ENCODE measurements at places on chromosomes 3 and 15. TPM values are rescaled to one million over a fixed set of nuclear protein-coding genes. Genes with fewer than 3 reads are reported as not detected.

DNA sequence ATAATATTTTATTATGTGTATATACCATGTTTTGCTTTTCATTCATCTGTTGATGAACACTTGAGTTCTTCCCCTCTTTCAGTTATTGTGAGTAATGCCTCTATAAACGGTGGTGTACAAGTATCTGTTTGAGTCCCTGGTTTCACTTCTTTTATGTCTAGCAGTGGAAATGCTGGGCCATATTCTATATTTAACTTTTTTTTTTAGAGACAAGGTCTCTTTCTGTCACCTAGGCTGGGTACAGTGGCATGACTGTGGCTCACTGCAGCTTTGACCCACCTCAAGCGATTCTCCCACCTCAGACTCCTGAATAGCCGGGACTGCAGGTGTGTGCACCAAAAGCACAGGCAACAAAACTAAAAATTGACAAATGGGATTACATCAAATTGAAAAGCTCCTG lies 19.9 kb downstream of the GOLM2 start:
- H3K27ac ChIP-seq, result peak overlapping the region; percentile 80
- H3K4me1 ChIP-seq, result peaks cover 49% of the 10 kb centered on the region
- peak overlapping the region; percentile 51 for H3K4me3 ChIP-seq
- H3K27me3 ChIP-seq, result no peaks in the 10 kb centered on the region
- H3K36me3 ChIP-seq, result no peaks in the 10 kb centered on the region
- DNase-seq, result peak; percentile 77

- no peaks in the 10 kb centered on the region for H3K4me1 ChIP-seq
- H3K27ac ChIP-seq, result no peak overlapping the region
- H3K36me3 ChIP-seq, result no peaks in the 10 kb centered on the region
- H3K4me3 ChIP-seq, result no peak overlapping the region
These were observed 17.3 kb downstream of the C3orf18 start for GRCh38 chr3:50550079-50550736.

DNA sequence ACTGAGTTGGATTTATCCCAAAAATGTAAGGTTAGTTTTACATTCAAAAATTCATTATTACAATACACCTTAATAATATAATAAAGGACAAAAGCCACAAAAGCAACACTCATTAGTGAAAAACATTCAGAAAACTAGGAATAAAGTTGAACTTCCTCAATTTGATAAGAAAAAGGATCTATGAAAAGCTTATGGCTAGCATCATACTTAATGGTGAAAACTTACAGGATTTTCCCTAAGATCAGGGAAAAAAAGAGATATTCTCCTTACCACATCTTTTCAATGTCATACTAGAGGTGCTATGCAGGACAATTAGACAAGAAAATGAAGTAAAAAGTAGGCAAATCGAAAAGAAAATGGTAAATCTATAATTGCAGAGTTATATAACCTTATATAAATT lies 279.9 kb downstream of the CGGBP1 start:
- no peaks in the 10 kb centered on the region for H3K36me3 ChIP-seq
- H3K27me3 ChIP-seq, result no peaks in the 10 kb centered on the region
- no peak overlapping the region for H3K4me3 ChIP-seq

- no peak for DNase-seq
- H3K4me1 ChIP-seq, result no peaks in the 10 kb centered on the region
- H3K27me3 ChIP-seq, result no peaks in the 10 kb centered on the region
- no peak overlapping the region for H3K4me3 ChIP-seq
- H3K27ac ChIP-seq, result no peak overlapping the region
These were observed 397.1 kb upstream of the CFAP20DC start for GRCh38 chr3:59446775-59447465.

GRCh38 chr3:37885814-37886213 lies 24.1 kb downstream of the CTDSPL start:
- H3K4me1 ChIP-seq, result no peaks in the 10 kb centered on the region
- DNase-seq, result no peak
- H3K27me3 ChIP-seq, result no peaks in the 10 kb centered on the region
- no peaks in the 10 kb centered on the region for H3K36me3 ChIP-seq
- H3K4me3 ChIP-seq, result no peak overlapping the region

DNA sequence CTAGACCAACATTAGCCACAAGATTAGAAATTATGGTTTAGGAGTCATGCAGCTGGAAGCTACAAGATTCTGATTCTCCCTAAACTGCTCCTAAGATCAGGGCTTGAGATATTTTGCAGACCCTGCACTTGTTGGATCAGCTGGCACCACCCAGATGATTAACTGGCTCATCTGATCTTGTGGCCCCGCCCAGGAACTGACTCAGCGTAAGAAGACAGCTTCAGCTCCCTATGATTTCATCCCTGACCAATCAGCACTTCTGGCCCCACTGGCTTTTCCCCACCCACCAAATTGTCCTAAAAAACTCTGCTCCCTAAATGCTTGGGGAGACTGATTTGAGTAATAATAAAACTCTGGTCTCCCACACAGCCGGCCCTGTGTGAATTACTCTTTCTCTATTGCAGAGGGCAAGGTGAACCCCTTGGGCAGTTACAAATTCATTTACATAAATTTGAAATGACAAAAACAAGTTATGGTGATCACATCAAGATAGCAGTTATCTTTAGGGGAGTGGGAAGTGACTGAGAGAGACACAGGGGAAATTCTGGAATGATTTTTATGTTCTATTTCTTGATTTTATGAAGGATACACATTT lies 76.5 kb downstream of the CD200R1L start:
- peaks cover 24% of the 10 kb centered on the region for H3K4me1 ChIP-seq
- H3K27me3 ChIP-seq, result no peaks in the 10 kb centered on the region
- peak; percentile 44 for DNase-seq
- no peak overlapping the region for H3K27ac ChIP-seq
- H3K36me3 ChIP-seq, result no peaks in the 10 kb centered on the region

GRCh38 chr3:133972156-133972555 lies 57.6 kb downstream of the SLCO2A1 start:
- H3K4me3 ChIP-seq, result no peak overlapping the region
- H3K27me3 ChIP-seq, result no peaks in the 10 kb centered on the region
- H3K4me1 ChIP-seq, result no peaks in the 10 kb centered on the region
- H3K36me3 ChIP-seq, result no peaks in the 10 kb centered on the region

DNA sequence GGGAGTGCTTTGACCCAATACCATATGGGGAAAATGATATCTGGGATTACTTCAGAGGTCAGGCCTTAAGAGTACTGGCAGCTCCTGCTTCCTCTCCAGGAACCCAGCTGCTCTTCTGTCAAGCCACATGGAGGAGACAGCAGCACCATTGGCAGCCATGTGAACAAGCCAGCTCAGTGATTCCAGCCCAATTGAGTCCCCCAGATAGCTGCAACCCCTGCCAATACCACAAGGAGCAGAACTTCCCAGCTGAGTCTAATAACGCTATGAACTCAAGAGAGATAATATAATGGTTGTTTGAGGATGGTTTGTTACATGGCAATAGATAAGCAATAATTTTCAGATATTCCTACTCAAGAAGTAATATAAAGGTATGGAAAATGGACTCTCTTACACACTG lies 126.8 kb upstream of the CPNE4 start:
- H3K36me3 ChIP-seq, result no peaks in the 10 kb centered on the region
- H3K4me3 ChIP-seq, result no peak overlapping the region
- no peaks in the 10 kb centered on the region for H3K27me3 ChIP-seq
- DNase-seq, result peak; percentile 52

DNA sequence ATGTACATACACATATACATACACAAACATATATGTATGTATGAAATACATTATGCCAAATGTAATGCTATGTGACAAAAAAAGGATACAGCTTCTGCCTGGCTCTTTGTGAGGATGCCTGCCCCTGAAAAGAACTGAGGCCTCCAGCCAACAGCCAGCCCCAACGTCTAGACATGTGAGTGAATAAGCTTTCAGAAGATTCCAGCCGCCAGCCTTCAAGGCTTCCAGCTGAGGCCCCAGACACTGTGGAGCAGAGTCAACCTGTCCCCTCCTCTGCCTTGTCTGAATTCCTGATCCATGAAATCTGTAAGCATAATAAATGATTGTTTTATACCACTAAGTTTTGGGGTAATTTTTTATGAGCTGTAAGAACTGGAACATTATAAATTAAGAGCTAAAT lies 24.7 kb downstream of the GXYLT2 start:
- no peak overlapping the region for H3K4me3 ChIP-seq
- H3K36me3 ChIP-seq, result no peaks in the 10 kb centered on the region
- no peaks in the 10 kb centered on the region for H3K4me1 ChIP-seq
- no peak overlapping the region for H3K27ac ChIP-seq
- no peaks in the 10 kb centered on the region for H3K27me3 ChIP-seq

DNA sequence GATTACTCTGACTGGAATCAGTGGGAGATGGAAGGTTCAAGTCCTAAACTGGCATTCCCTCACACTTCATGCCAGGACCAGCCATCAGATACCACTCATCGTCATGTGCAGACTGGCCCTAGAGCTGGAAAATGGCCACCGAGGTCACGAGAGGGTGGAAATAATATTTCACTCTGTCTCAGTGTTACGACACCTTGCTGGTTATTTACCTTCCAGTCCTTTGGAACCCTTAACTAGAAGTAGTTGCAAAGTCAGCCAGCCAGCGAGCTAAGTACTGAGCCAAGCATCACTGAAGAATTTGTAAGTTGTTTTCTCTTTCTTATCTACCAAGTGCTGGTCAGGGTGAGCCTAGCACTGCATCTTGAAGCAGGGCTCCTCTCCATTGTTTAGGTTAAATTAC lies 309.9 kb upstream of the RASGRP1 start:
- no peak overlapping the region for H3K27ac ChIP-seq
- H3K36me3 ChIP-seq, result no peaks in the 10 kb centered on the region
- no peak for DNase-seq

DNA sequence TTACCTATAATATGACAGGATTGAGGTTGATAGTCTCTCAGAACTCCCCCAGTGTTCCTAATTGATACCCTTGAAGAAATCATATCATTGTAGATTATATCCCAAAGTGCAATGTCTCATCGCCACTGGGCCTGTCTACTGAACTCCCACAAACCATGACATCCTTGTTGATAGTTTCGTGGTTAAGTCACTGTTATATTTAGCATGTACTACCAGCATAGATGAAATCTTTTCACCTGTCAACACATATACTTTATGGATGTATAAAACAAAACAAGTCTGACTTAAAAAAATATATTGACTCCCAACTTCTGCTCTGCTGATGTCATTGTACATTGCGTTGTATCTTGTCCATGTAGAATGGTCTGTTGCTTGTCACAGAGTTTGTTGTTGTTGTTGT lies 128.1 kb downstream of the IQCH start:
- no peak overlapping the region for H3K27ac ChIP-seq
- no peaks in the 10 kb centered on the region for H3K36me3 ChIP-seq
- H3K4me1 ChIP-seq, result peaks cover 18% of the 10 kb centered on the region
- no peaks in the 10 kb centered on the region for H3K27me3 ChIP-seq

GRCh38 chr15:51496246-51496645 lies 126.3 kb downstream of the DMXL2 start:
- H3K36me3 ChIP-seq, result no peaks in the 10 kb centered on the region
- no peak overlapping the region for H3K27ac ChIP-seq
- H3K4me3 ChIP-seq, result no peak overlapping the region
- no peak for DNase-seq

GRCh38 chr3:77539677-77540076 lies 499.8 kb downstream of the ROBO2 start:
- no peak for DNase-seq
- peaks cover 15% of the 10 kb centered on the region for H3K4me1 ChIP-seq
- no peaks in the 10 kb centered on the region for H3K27me3 ChIP-seq
- no peak overlapping the region for H3K4me3 ChIP-seq

GRCh38 chr15:98801234-98801561 lies 152.9 kb downstream of the IGF1R start:
- H3K27me3 ChIP-seq, result no peaks in the 10 kb centered on the region
- no peak overlapping the region for H3K4me3 ChIP-seq
- no peaks in the 10 kb centered on the region for H3K4me1 ChIP-seq
- DNase-seq, result no peak

- H3K4me3 ChIP-seq, result no peak overlapping the region
- no peak for DNase-seq
- no peaks in the 10 kb centered on the region for H3K4me1 ChIP-seq
- H3K27ac ChIP-seq, result no peak overlapping the region
These were observed 503.5 kb upstream of the BCHE start for GRCh38 chr3:166340604-166341266.

DNA sequence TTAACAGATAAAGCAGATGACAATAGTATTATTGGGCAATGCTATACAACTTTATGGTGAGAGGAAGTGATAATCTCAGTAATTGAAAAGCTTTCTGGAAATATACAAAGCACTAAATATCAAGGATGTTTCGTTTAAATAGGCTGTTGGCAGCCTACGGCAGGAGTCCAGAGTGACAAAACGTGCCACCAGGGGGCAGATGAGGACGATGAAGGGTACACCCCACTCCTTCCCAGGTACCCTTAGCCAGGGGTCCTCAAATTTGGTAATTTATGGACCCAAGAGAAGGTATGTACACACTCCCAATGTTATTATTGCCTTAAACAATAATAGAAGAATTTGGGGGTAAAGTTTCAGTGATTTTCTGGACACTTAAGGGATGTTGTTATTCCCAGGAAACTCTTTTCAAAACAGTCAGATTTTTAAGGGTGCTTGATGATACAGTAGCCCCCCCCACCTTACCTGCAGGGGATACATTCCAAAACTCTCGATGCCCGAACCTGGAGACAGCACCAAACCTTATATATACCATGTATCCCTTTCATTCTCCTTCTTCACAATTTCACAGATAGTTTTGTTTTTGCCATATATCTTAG lies 1.4 kb upstream of the MAGEL2 start:
- peak; percentile 82 for DNase-seq
- H3K27me3 ChIP-seq, result no peaks in the 10 kb centered on the region
- no peaks in the 10 kb centered on the region for H3K36me3 ChIP-seq
- H3K27ac ChIP-seq, result no peak overlapping the region
- no peaks in the 10 kb centered on the region for H3K4me1 ChIP-seq
- H3K4me3 ChIP-seq, result no peak overlapping the region

DNA sequence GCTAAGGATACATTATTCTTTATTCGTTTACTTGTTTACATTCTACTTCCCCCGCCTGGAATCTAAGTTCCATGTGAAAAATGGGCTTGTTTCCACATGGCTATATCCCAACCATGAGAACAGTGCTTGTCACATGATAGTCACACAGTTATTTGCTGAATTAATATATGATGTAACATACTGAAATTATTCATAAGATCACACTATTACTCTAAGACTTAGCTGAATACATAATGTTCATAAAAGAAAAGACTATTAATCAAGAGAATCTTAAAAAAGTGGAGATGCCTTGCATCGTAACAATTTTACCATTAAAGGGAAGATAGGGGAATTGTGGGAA lies 6.5 kb downstream of the PBRM1 start:
- peaks cover 16% of the 10 kb centered on the region for H3K4me1 ChIP-seq
- DNase-seq, result no peak
- peaks cover 34% of the 10 kb centered on the region for H3K36me3 ChIP-seq
- no peak overlapping the region for H3K4me3 ChIP-seq
- H3K27ac ChIP-seq, result no peak overlapping the region
- no peaks in the 10 kb centered on the region for H3K27me3 ChIP-seq

The AMOTL2 gene
- not detected for total RNA-seq

The FETUB gene
- total RNA-seq, result not detected

The ZNF619 gene
- total RNA-seq, result 13.1 TPM

The SUMF1 gene
- 13.5 TPM for total RNA-seq

The C3orf85 gene
- not detected for total RNA-seq

The NEK11 gene
- total RNA-seq, result 2.6 TPM

The CIAO2A gene
- 106 TPM for total RNA-seq

The TSC22D2 gene
- total RNA-seq, result 8.7 TPM

The SENP7 gene
- total RNA-seq, result 15.3 TPM

The LRRN1 gene
- not detected for total RNA-seq

The C2CD4A gene
- not detected for total RNA-seq
